ENCODE measurements at places on chromosomes 5 and 9.

GRCh38 chr9:128091144-128091543 lies 23.1 kb downstream of the SLC25A25 start:
- no peak for DNase-seq

DNA sequence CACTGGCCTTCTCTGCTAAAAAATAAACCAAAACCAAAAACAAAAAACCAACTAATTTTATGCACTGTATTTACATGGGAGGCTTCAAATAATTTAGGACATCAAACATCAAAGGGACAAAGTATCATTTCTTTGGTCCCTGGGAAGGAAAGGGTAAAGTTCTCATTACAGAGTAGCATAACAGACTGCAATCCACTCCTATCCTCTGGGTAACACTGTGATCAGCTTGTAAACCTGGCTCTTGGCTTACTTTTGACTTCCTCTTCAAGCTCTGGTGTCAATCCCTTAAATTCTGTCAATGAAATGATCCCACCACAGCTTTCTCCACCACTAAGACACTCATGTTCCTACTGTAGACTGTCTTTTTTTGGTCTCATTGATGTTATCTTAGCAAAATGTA lies 69.8 kb upstream of the VCAN start:
- DNase-seq: no peak

GRCh38 chr9:1319436-1319835 lies 269.3 kb downstream of the DMRT2 start:
- no peak for DNase-seq

DNA sequence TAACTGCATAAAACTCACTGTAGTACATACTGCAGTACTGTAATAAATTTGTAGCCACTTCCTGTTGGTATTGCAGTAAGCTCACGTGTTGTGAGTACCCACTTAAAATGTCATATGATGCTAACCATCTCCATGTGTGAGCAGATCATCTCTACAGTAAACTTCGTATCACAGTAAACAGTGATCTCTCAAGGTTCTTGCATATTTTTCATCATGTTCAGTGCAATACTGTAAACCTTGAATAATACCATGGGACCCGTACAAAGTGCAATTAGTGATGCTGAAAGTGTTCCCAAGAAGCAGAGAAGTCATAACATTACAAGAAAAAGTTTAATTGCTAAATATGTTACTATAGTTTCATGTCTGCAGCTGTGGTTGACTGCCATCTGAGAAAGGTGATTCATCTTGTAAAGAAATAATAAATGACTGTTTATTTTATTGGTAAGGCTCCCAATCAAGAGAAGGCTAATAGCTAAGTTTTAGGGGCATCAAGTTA lies 253.8 kb upstream of the POU5F2 start:
- DNase-seq: no peak

- no peak for DNase-seq
Measured at GRCh38 chr5:59133764-59134261, 550.9 kb downstream of the RAB3C start.

GRCh38 chr9:4422495-4422894 lies 67.8 kb upstream of the SLC1A1 start:
- DNase-seq: no peak

- no peak for DNase-seq
Measured at GRCh38 chr9:127942216-127943010, 4.8 kb upstream of the DPM2 start.

GRCh38 chr5:169128679-169129078 lies 172.3 kb downstream of the SLIT3 start:
- no peak for DNase-seq

- no peak for DNase-seq
Measured at GRCh38 chr9:124349267-124349666, 66.0 kb downstream of the PSMB7 start.

DNA sequence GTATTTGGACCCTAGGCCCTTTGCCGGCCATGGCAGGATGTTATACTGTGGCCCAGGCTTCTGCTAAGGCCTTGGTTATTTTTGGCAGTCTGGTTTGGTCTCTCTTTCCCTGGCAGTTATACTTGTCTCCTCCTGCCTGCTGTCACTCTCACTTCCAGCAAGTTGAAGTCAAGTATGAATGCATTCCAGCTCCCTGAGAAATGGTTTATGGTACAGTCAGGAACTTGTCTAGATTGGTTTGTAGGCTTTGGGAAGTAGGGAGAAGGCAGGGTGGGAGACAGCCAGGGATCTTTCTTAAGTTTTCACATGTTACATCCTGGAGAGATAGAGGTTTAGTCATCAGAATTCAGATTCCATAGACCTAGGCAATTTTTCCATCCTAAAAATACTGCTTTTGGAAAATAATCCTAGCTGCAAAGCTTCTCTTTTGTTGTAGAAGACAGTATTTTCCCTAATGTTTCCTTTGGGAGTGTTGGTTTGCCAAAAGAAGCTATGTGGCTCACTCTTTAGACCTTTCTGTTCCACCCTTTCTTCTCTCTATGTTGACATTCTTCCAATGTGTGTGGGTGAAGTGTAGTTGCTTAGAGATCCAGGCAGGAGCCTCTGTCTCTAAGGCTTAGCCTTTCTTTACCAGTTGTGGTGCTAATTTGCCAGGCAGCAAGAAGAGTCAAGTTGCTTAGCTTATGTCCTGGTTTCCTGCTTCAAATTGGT lies 2.5 kb upstream of the KDM3B start:
- DNase-seq: no peak

DNA sequence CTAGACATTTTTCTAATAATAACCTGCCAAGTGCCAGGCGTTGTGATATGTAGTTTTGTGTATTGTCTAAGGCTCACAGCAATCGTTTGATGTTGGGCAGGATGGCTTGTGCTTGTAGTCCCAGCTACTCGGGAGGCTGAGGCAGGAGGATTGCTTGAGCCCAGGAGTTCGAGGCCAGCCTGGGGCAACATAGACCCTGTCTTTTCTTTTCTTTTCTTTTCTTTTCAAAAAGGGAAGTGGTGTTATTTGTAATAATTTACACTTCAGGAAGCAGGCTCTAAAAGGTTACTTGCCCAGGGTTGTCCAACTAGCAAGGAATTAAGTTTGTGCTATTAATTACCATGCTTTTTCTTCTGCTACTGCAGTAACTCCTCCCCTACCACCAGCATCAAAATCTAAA lies 3.2 kb downstream of the ZNF131 start:
- DNase-seq: no peak

- no peak for DNase-seq
Measured at GRCh38 chr5:50593681-50594080, 72.8 kb upstream of the PARP8 start.

DNA sequence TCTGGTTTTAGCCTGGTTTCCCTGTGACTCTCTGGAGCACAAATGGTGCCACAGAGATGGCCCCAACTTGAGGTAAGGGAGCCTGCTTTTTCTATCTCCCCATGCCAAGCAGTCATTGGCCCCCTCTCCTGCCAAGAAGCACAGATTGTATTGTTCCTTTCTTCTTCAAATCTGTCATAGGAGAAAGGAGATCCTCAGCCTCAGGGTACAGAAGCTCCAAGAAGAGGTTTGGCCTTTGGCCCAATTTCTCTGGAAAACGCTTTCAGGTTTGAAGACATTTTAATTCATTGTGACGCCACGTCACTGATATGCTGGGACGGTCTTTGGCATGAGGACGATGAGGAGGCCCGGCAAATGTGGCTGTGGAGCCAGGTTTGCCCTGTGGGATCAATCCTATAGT lies 29.2 kb upstream of the PANK3 start:
- no peak for DNase-seq

GRCh38 chr5:114734238-114734637 lies 372.4 kb downstream of the KCNN2 start:
- no peak for DNase-seq

GRCh38 chr9:121837113-121837961 lies 185.9 kb downstream of the DAB2IP start:
- no peak for DNase-seq

- DNase-seq: no peak
Measured at GRCh38 chr5:171493646-171494393, 74.4 kb downstream of the FGF18 start.

GRCh38 chr5:57325678-57326397 lies 152.0 kb downstream of the GPBP1 start:
- no peak for DNase-seq

DNA sequence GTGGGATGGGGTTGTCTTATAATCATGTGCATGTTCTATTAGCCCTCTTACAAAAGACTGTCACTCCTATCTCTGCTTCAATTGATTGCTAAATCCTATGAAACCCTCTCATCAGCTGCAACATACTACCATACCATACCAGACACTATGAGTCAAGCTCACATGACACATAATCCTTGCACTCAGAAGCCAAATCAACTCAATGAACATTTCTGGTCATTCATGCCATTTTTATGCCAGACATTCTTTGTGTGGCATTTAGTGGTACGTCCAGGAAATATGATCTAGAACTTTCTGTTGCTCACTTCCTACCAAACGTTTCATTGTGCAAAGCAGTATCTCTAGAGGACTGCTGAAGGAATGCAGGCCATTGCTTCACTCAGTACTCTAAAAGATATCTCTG lies 159.2 kb upstream of the GNA14 start:
- DNase-seq: no peak

- no peak for DNase-seq
Measured at GRCh38 chr5:169347786-169348185, 46.8 kb upstream of the SLIT3 start.

DNA sequence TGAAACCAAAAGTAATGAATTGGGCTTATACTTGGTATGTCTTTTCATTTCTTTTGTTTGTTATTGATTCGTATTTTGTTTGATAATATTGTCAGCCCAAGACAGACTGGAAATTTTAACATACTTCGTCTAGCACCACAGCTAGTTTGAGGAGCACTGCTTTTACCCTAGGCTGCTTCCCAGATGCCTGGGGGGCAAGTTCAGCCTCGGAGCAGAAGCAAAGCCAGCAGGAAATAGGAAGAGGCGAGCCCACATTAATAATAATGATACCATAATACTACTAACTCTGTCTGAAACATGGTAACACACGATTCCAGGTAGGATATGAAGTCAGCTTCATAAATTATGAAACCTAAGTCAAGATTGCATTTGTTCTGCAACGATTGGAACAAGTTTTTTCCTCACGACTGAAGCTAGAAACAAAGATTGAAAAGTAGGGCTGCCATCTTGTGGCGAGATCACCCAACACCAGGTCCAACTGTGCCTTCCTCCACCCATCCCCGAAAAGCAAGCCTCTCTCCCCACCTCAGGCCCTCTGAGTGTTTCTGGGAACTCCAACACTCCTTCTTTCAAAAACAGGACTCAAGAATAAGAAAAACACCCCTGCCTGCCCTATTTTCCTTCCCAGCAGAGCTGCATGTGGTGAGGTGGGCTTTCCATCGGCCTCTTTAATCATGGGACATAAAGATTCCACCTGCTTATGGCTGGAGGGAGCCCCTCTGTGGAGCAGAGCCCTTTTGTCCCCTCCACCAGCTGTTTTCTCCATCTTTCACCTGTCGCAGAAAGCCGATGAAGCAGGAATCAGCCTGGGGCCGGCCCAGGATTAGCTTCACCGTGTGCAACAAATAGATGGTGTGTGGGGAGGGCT lies 236.4 kb downstream of the CAAP1 start:
- no peak for DNase-seq

DNA sequence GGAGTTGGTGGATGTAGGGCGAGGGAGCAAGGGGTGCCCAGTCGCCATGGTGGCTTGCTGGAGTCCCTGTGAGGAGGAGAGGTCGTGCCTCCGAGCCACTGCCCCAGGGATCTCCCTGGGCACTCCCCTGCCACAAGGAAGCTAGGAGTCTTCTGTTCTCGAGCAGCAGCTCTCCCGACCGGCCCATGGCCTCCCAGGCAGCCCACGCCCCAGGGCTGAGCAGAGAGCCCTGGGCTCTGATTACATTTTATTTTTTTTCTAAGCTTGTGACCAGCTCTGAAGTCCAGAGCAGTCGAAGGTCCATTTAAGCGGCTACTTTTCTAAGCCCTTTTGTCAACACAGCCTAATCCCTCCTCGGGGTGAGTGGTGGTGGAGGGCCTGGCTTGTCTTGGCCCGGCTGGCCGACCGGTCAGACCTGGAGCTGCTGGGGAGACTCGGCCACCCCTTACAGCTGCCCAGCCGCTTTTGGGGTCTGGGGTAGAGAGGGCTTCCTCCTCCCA lies 2.1 kb downstream of the RXRA start:
- no peak for DNase-seq

DNA sequence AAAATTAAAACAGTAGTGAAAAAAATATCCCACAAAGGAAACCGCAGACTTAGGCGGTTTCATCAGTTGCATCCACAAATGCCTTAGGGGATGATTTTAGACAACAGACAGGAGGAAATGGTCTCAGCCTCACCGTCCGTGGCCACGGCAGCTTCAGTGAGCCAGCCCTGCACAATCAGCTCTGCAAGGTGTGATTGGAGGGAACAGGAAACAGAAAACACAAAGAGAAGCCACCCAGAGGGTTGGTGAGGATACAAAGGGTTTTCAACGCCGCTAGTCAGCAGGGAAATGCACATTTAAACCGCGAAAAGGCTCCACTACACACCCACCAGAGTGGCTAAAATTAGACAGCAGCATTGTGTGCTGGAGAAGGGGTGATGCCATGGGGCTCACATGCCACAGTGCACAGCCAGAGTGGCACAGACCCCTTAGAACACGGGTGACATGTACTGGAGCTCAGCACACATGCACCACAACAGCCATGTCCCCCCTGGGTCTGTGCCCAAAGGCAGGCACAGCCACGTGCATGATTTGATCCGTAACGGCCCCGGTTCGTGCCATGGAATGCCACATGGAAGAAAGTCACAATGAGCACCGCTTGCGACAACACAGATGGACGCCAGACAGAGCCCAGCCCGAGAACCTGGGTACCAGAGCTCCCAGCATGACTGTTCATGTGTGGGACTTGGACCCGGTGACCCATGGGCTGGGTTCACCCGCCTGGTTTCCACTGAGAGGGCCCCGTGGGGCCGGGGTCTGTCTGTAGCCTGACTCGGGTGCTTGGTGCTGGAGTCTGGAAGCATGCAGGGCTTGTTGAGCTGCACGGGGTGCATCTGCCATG lies 18.3 kb upstream of the TERT start:
- DNase-seq: no peak

GRCh38 chr5:179377421-179378115 lies 32.3 kb upstream of the ADAMTS2 start:
- DNase-seq: no peak

DNA sequence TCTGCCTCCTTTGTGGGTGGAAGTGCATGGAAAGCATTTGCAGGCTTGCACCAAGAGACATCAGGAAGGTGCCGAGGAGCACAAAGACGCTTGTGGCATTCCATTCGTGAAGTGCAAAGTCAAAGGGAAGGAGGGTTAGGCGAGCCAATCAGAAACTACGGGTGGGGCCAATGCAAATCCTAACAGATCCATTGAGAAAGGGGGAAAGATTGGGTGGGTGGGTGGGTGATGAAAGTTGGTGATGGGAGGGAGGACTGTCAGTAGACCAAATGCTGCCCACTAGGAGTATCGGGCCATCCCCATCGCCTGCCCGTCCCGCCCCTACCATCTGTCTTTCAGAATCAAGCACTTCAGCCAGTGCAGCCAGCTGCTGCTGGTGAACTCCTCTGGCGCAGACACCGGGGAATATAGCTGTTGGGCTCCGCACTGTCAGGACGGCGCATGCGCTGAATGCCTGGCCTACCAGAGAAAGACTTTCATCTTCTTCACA lies 17.1 kb upstream of the ANXA6 start:
- no peak for DNase-seq

DNA sequence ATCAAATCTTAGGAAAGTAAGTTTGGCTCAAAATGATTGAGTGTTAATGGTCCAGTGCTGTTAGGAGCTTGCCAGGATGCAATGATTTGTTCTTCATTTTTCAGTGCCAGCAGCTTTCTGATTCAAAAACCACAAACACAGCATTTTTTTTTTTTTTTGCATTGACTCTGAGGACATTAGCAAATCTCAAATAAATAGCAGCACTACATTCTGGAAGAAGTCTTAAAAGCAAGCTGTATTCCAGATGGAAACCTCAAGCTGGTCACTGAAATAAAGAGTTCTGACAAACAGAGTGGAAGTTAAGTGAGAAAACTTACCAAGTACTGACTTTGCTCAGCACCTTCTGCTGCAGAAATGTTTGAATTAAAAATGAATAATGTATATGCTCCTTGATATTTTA lies 1653.1 kb upstream of the CDH9 start:
- no peak for DNase-seq

All from stimulated activated CD8-positive, alpha-beta memory T cell treated with anti-CD3 and anti-CD28 coated beads, Interleukin-7, amount 100 ng/mL, for 24 hours (primary cell).